ENCODE measurements at places on chromosomes 7 and 10.

- DNase-seq, result no peak
These were observed 45.0 kb upstream of the DPYSL4 start for GRCh38 chr10:132141526-132142395.

- DNase-seq, result no peak
These were observed 42.9 kb downstream of the COL26A1 start for GRCh38 chr7:101405474-101406067.

- peak; percentile 48 for DNase-seq
These were observed 177.0 kb downstream of the REEP3 start for GRCh38 chr10:63697956-63698786.

DNA sequence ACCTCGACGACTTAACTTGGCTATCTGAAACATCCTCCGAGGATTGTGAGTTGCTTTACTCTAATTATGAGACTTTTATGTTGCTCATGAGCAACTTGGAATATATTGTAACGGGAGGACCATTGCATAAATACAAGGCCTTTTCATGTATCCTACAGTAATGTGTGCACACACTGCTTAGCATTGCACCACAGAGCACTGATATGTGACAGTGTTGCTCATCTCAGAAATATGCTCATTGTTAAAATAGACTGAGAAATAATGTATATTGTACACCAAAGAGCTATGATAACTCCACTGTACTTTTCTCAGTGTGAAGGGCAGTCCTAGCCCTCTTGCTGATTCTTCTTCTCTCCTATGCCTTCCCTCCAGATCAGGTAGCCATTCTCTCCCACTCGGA lies 102.8 kb upstream of the CDK13 start:
- no peak for DNase-seq

DNA sequence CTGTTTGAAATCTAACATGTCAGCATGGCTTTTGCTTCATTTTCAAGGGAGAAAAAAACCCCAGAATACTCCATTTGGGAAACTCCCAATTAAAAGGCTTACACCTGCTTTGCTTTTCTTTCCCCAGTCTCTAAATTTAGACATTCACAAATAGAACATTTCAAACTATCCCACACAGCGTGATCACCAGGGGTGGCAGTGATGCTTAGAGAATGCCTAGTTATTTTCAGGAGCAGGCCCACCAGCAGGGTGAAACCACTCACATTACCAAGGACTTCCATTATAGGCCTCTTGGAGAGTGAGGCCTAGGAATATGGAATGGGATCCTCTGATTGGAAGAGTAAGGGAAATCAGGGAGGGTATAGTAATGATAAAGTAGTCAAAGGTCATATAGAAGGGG lies 14.2 kb downstream of the CPN1 start:
- DNase-seq, result no peak

Measured in naive B cell (primary cell).